ENCODE measurements at places on chromosomes 16 and 17.

GRCh38 chr17:77304746-77305473 is 164.1 kb downstream of the SEC14L1 start:
- no peak for DNase-seq

GRCh38 chr16:69363281-69363717 is 11.7 kb upstream of the TMED6 start:
- DNase-seq = no peak

GRCh38 chr16:25264597-25264996 is 7.0 kb upstream of the ZKSCAN2 start:
- DNase-seq = no peak

DNA sequence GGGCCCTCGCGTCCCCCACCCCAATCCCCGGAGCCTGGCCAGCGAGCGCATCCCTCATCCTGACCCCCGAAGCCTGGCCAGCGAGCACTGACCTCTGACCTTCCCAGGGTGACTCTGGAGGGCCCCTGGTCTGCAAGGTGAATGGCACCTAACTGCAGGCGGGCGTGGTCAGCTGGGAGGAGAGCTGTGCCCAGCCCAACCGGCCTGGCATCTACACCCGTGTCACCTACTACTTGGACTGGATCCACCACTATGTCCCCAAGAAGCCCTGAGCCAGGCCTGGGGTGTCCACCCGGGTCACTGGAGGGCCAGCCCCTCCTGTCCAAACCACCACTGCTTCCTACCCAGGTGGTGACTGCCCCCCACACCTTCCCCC is 2.3 kb downstream of the TPSD1 start:
- no peak for DNase-seq

- DNase-seq = no peak
These were observed 33.8 kb downstream of the PIPOX start for GRCh38 chr17:29076722-29077121.

Measured in skeletal muscle cell (primary cell).